ENCODE measurements at places on chromosomes 16 and 17.

DNA sequence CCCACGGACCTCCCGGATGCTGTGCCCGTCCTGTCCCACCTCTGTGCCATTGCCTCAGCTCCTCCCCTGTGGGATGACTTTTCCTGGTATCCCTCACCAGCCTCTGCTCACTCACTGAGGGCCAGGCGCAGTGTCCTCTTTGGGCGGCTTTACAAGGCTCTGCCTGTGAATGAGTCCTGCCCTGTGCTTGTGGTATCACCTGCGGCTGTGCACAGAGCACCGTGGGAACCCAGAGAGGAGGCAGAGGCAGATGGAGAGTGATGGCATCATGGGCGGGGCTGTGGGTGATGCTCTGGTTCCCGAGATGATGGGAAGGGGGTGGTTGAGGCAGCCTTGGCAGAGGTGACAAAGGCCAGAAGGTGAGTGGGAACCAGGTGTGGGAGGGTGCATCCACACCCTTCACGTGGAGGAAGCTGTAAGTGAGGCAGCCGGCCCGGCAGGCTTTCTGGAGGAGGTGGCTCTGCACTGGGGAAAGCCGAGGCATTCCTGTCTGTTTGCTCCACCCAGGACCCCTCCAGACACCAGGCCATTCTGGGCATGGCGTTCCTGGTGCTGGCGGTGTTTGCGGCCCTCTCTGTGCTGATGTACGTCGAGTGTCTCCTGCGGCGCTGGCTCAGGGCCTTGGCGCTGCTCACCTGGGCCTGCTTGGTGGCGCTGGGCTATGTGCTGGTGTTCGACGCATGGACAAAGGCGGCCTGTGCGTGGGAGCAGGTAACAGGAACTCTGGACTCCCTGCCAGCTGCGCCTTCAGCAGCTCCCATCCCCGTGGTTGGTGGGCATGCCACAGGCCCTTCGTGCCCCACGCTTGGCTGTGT, 23.8 kb downstream of the ADCY7 start:
- no peak for DNase-seq

DNA sequence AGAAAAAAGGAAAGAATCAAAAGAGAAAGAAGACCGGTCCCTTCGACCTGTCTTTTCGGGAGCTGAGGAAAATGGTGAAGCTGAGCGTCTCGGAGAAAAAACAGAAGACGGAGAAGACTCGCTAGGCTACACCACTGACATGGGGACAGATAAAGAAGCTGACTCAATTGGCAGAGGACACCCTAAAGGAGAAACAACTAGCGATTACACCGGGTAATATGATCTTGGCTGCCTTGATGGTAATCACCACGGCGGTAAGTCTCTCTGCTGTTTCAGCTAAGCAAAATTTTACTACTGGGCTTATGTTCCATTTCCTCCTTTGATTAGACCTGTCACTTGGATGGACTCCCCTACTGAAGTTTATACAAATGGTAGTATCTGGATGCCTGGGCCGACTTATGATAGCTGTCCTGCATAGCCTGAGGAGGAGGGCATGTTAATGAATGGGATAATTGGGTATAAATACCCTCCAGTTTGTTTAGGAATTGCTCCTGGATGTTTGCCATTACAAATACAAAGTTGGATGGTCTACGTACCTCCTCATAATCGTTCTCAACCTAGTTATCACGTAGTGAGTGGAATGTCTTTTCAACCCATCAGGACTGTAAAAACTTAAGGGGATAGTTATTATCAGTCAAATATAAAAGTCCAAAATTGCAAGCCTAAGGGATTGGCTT, 24.1 kb downstream of the ALOX15B start:
- DNase-seq: no peak

DNA sequence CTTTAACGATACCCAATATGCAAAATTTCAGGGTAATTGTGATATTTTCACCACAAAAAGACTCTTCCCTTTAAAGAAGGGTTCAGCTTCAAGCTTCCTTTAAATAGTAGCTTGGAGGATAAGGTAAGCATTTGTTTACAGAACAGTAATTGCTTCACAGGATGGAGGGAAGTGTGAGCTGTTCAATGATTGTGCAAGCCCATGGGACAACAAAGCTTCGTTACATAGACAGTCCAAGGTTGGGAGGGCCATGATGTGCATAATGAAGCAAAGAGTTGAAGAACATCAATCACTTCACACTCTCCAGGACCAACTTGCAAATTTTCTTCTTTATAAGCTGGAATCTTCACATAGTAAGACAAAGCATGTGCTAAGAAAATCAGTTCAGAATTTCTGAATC, 145.0 kb upstream of the ASIC2 start:
- no peak for DNase-seq

DNA sequence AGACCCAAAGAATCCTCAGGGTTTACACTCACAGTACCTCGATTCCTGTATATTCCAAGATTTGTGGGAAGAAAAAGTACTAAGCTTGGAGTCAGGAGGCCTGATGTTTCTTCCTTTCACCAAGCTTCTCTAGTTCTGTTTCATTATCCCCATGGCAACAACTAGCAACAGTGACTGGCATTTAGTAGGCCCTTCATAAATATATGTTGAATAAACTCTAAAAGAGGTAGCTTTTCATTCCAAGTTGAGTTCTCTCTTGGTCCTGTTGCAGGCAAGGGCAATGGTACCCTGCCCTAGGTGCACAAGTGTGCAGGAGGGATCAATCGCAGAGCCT, 527 bp upstream of the UBE2Z start:
- DNase-seq: no peak

- no peak for DNase-seq
Measured at GRCh38 chr17:41663451-41664171, 25.1 kb upstream of the EIF1 start.

Measured in NCI-H446 (cell line).